Stimulated activated CD8-positive, alpha-beta memory T cell treated with anti-CD3 and anti-CD28 coated beads, Interleukin-7, amount 100 ng/mL, for 4 hours (primary cell): ENCODE measurements at places on chromosomes 16 and 17.

GRCh38 chr17:58352596-58353388, 791 bp upstream of the SUPT4H1 start:
- DNase-seq = no peak

DNA sequence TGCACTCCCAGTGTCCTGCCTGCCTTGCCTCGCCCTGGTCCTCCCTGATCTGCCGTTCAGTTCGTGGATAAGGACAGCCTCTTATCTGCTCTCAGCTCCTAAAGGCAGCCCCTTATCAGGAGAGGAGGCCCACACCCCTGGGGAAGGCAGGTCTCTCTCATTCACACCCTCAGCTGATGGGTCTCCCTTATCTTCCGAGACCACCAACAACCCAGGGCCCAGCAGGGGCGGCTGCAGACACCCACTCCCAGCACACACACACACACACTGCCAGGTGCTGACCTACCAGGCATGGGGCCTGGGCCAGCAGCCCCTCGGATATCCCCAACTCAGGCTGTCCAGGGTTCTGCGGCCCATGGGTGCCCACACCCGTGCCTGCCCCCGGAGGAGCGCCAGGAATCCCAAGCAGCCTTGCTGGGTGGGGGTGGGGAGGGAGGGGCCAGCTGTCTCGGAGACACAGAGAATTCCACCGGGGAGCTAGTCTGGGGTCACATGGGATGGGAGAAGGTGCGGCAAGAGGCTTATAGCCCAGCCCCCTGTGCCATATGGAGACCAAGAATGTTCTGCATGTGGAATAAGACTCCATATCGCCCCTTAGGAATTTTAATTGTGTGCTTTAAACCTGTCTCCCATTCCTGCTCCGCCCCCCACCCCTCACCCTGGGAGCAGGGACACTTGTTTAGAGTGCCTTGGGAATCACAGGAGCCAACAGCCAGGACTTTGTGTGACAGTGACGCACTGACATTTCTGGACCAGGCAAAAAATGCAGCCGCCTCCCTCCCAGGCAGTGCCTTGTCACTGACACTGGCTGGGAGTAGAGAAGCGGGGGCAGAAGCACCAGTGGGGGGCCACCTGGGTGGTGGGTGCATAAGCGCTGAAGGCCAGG, 41.9 kb upstream of the EMP2 start:
- DNase-seq = no peak

GRCh38 chr16:1651974-1652312, 26.1 kb upstream of the JPT2 start:
- no peak for DNase-seq

DNA sequence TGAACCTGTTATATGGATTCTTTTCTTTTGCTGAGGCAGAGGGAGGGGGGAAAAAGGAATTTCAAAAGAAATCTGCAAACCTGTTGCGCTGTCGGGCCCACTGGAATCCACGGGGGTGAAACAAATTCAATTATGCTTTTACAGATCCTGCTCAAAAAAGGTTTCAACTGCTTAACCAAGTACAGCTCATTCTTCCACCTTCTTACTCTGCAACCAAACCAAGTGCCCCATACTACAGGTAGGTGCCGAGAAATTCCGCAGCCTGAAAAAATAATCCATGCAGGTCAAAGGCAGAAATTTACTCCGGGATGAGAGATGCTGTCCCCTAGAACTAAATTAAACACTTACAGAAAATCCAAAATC, 416 bp downstream of the RNF43 start:
- DNase-seq = no peak

DNA sequence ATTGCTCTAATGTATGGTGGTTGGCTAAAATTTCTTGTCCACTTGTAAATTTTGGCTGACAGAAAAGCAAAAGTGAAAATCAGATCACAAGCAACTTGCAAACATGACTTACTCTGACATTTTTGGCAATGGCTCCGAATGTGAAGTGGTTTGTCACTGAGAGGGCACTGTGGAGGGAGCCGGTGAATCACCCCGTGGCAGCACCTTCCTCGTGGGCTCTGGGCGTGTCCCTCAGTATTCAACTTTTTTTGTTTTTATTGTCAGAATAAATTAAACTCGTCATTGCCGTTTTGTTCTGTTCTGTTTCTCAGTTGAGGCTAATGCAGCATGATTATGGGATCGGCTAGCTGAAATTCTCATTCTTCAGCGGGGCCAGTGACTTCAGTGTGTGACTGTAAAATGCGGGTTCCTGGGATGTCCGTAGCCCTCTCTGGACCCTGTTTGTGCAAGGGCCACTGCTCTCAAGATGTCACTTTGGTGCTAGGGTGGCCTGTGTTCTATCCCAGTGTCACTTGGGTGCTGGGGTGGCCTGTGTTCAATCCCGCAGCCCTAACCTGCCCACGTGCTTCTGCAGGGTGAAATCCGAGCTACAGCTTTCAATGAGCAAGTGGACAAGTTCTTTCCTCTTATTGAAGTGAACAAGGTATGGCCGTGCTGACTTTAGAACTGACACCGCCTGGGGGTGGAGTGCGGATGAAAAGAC, 48.8 kb downstream of the RPA1 start:
- no peak for DNase-seq

- DNase-seq = no peak
These were observed 8.4 kb downstream of the ZNF652 start for GRCh38 chr17:49353607-49354006.

DNA sequence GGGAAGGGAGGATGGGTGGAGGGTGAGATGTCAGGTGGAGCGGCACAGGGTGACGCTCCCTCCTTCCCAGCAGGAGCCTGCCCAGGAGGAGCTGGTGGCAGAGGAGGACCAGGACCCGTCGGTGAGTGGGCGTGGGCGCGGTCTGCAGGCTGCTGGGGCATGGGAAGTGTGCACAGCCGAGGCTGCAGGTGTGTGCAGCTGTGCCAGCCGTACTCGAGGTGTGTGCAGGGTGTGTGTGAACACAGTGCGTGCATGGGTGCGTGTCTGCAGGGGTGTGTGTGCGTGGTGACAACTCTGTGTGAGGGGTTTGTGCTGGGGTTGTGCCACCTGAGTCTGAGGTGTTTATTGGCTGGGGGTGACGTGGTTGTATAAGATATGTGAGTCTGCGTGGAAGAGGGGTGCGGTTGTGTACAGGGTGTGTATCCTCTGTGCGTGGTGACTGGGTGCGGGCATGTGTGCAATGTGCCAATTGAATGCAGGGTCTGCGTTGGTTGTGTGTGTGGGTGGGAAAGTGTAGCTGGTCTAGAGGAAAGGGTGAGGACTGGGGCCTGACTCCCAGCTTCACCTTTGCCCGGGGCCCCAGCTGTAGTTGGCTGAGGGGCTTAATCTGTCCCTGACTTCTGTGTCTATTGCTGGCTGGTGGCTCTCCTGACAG, 670 bp downstream of the TNFSF12 start:
- peak; percentile 20 for DNase-seq
